ENCODE measurements at places on chromosomes 11 and 22.
A peak's percentile ranks its signal among the peaks of the same experiment; 100 is the strongest.

DNA sequence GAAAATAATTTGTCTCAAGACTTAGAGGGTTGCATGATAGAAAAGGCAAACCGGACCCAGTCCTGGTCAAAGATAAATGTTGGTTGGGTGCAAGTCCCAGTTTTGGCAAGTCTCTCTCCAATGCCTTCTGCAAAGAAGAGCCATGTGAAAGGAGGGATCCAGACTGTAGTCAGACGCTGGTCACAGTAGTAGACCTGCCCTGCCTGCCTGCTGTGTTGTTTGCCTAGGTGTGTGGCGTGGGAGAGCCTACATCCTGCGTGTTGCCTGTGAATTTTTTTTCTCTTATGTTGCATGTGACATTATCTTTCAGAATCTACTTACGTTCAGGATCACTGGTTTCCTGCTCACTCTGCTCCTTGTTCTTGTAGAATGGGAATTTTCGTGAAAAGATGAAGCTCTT is 197.6 kb upstream of the CCDC90B start:
- DNase-seq = no peak

- no peak for DNase-seq
Measured at GRCh38 chr11:76656050-76656531, 14.5 kb downstream of the LRRC32 start.

- peak; percentile 43 for DNase-seq
Measured at GRCh38 chr11:63761931-63762653, 6.5 kb downstream of the ZFTA start.

- no peak for DNase-seq
Measured at GRCh38 chr11:75789521-75789920, 20.9 kb downstream of the DGAT2 start.

DNA sequence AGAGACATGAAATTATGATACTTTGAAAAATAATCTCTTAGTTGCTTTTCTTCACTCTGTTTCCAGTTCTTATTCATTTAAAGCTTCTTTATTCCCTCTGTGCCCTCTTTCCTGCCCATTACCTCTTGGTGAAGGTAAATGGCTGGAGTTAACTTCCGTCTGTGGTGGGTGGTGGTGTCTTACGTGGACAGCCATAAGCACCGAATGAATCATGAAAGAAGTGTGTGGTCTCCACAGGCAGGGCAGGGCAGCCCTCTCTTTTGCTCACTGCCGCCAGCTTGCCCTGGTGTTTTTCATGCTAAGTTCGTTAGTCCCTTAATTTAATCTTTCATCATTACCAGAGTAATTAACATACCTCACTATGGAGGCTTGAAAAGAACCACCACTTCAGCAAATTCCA is 98.7 kb upstream of the SORL1-AS1 start:
- no peak for DNase-seq

DNA sequence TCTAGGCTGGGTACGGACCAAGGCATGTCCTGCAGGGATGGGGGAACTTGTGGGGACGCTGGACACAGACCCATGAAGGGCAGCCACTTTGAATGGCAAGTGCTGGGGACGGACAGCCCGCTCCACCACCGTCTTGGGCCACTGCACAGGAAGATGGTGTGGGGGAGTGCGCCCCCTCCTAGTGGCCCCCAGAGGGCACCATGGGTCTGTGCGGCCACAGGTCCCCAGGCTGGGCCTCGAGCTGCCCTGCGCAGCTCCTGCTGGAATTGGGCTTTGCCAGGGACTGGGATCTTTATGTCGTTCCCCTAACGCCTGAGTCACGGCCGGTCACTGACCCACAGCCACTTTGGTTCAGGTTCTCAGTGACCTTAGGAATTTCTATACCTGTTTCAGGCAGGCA is 44.4 kb downstream of the NAT10 start:
- no peak for DNase-seq

GRCh38 chr11:92917927-92918326 is 51.5 kb upstream of the MTNR1B start:
- DNase-seq = no peak

DNA sequence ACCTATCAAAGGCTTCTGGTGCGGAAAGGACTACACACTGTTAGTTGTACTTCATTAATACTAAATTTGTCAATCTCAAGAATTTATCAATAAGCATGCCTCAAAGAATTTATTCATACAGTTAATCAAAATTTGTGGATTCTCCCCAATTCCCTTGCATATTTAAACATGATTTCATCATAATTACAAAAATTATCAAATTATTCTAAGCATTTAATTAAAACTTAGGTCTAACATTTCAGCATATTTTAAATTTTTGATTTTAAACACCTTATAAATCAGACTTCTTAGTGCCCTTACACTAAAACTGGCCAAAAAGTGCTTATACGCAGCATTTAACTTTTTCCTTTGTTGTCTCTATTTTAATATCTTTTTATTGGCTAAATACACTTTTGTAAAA is 13.8 kb upstream of the SERPIND1 start:
- no peak for DNase-seq

GRCh38 chr11:12784445-12784844 is 110.2 kb downstream of the TEAD1 start:
- no peak for DNase-seq

DNA sequence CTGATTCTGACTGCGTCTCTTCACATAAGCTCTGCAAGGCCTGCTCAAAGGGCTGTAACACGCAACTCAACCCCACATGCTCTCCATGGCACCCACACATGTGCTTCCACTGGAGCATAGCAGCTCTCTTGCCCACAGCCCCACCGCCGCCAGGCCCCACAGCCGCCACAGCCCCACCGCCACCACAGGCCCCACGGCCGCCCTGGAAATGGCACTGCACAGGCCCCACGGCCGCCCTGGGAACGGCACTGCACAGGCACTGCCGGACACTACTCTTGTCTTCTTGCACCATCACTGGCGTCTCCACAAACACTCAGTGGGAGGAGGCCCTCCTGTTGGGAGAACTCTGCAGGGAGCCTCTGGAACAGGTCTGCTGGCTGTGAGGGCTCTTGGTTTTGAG is 8.6 kb downstream of the MOB2 start:
- no peak for DNase-seq

DNA sequence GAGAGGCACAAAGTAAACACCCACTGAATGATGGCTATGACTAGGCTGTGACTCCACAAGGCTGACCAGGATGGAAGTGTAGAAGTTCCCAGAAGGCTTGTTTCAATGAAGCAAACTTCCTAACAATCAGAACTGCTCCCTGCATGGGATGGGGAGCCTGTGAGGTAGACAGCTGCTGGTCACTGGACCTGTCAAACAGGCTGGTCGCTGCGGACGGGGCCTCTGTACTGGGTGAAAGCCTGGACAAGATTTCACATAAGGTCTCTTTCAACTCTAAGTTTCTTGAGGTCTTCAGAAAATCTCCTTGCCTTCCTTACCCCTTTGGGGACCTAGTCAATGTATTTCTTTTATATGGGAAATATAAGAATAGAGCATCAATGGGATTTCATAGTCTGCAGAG is 438.2 kb downstream of the BUD13 start:
- no peak for DNase-seq

- DNase-seq = no peak
Measured at GRCh38 chr11:62202910-62203309, 5.6 kb upstream of the SCGB2A1 start.

DNA sequence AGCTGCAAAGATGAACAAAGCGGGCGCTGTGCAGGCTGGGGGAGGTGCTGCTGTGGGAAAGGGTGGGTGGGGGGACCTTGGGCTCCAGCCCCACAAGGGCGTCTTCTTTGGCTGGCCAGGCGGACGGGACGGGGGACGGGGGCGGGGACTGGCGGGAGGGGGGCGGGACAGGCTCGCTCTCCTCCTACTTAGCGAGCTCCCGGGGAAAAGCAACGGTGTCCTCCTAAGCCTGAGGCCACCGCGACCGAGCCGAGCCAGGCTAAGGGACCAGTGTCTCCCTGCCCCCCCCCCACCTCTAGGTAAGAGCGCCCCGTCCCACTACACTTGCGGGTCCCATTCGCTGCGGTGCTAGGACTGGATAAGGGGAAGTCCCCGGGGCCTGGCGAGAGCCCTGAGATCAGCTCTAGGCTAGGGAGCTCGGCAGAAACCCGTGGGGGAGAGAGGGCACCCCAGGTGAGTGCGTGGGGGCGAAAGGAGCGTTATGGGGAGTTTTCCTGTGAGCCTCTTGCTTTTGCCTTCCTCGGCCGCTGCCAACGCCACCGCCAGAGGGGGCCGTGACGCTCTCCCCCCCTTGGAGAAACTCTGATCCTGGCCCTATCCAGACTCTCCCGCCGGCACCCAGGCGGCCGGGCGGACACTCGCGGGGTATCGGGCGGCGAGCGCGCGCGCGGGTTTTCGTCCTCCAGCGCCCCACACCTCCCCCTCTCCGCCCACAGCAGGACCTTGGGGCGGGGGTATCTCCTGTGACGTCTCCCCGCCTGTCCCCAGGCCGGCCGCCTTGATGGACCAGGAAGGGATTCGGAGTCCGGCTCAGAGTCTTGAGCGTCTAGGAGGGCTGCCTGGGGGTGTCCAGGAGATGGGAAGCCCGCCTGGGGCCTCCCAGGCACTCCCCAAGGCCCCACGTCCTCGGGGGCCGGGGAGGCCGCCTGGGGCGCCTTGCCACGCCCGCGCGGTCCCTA is at the start of gene PHLDB1:
Gene PHLDB1, plus strand, starts transcription at position 215 of the 959 bp plus-strand sequence. CDS start 6,222 bp downstream, outside the sequence.
- DNase-seq = peak; percentile 70

All from frontal cortex (tissue), 4 donors.